ENCODE measurements at places on chromosomes 5 and 9.

GRCh38 chr5:73663860-73664240 lies 37.9 kb downstream of the ARHGEF28 start:
- no peak for DNase-seq

- DNase-seq = no peak
Observed at GRCh38 chr9:95230046-95230445, 87.5 kb downstream of the FANCC start.

DNA sequence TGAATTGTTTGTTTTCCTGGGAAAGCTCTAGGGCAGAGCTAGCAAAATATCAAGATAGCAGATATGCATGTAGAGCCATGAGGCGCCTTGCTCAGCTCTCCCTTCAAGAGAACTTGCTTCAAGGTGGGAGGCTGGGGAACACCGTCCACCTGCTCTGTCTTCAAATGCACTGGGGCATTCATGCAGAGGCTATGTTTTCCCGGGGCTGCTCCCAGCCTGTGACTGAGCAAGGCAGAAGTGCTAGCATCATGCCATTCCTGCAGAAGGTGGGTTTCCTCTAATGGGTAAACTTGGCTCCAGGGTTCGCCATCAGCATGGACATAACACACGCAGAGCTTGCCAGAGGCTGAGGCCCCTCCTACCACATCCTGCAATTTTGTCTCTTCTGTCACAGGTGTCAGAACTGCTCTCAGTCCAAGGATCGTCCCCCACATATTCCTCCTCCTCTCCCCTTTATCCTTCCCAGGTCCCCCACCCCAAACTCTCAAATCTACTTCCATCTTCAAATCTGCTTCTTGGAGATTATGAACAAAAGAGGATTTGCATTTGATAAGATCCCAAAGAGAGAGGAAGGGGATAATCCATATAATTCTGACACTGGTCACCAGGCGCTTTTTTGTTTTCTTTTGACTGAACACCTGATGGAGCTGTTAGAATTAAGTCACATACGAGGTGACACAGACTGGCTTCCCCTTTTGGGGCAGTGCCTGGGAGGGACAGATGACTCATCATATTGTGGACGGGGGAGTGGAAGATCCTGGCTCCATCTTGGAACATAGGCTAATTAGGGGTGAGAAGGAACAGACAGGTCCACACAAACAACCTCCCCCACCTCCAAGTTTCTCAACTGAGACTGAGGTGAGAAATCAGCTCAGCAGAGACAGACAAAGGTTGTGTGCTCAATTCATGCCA lies 85.0 kb upstream of the TAF11L2 start:
- no peak for DNase-seq

DNA sequence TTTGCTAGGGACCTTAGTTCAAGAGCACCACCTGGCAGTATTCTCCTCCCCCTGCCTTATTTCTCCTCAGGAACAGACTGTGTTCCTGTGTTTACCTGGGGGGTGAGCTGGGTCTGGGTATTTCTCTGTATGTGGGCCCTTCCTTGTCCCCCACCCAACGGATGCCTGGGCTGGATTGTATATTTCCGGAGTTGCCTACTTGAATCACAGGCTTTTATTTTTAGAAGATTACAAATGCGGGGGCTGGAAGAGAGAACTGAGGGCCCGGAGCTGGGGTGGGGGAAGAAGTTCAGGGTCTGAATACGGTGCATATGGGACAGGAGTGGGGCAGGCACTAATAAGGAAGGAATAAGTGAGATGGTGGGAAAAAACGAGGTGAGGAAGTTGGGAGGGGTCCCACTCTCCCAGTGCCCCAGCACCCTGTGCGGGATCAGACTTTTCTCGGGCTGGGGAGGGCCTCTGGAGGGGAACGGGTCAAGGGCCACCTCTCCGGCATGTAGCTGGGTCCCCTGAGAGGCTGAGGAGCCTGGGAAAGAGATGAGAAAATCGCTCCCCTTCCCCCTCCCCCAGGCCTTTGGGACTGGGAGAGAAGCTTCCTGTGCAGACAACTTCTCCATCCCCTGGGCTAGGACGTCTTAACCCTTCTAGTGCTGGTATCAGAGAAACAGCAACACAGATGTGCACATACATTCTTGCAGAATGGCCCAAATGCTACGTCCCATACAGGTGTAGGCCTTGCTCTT lies 42.1 kb downstream of the PCDH1 start:
- no peak for DNase-seq

GRCh38 chr9:643966-644365 lies 197.5 kb upstream of the DMRT1 start:
- no peak for DNase-seq

- DNase-seq = no peak
Observed at GRCh38 chr5:154940375-154940771, 500 bp upstream of the MRPL22 start.

- no peak for DNase-seq
Observed at GRCh38 chr5:80194468-80194867, 61.4 kb downstream of the SERINC5 start.

GRCh38 chr5:63877961-63878360 lies 84.3 kb downstream of the HTR1A start:
- DNase-seq = no peak

GRCh38 chr9:74357577-74357976 lies 139.6 kb upstream of the RORB start:
- DNase-seq = no peak

DNA sequence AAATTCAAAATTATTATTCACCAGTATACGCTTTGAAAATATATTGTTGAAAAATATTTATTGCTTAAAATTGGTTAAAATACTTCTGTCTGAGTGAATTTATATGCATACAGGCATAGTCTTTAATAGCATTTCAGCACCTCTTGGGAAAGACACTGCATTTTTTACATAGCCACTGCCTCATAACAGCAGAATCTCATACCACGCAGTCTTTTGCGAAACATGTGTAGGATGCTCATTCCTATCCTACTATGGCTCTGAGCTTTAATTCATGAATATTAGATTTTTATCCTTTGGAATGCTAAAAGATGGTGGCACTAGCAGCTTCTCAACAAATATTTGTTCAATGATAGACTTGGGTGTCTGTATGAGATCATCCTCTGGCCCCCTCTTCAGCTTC lies 94.0 kb upstream of the SH3GL2 start:
- DNase-seq = no peak

GRCh38 chr5:57804007-57804444 lies 321.4 kb upstream of the ACTBL2 start:
- DNase-seq = no peak

DNA sequence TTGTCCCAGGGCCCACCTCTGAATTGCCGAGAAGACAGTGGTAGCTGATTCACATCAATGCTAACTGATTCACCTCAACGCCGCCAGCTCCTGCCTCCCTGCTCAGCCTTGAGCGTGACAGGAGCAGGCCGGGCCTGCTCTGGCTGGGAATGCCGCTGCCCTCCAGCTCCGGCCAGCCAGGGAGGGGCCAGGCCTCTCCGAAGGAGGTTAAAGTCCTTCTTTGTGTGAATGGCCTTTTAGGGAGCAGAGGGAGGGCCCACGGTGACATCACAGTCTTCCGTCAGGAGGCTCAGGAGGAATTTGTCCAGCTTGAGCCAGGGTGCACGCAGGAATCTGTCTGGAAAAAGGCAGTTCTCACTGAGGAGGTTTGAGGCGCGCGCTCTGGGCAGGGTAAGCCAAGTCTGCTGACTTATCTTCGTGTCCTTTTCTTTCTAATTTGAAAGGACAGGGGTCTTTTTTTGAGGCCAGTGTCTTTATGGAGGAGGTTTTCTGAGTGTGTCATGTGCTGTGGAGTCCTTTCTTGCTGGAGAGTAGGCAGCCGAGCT lies 82.7 kb downstream of the C9orf152 start:
- no peak for DNase-seq

DNA sequence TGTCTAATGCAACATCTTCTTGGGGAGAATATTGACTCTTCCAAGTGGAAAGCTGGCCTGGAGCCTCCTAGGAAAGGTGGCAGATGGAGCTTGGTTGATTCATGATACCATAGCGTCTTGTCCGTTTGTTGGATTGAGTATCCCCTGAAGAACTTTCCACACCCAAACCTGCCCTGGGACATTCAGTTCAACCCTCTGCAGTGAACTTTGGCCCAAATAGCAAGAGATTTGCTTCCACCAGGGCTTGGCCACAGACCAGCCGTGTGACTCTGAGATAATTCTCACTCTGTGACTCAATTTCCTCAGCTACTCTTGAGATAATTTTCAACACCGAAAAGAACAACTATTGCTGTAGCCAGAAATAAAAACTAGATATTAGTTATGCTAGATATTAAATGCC lies 108.0 kb upstream of the RAD23B start:
- no peak for DNase-seq

- DNase-seq = no peak
Observed at GRCh38 chr9:120538339-120538738, 41.6 kb downstream of the CDK5RAP2 start.

GRCh38 chr5:159021901-159022556 lies 77.7 kb downstream of the EBF1 start:
- no peak for DNase-seq

DNA sequence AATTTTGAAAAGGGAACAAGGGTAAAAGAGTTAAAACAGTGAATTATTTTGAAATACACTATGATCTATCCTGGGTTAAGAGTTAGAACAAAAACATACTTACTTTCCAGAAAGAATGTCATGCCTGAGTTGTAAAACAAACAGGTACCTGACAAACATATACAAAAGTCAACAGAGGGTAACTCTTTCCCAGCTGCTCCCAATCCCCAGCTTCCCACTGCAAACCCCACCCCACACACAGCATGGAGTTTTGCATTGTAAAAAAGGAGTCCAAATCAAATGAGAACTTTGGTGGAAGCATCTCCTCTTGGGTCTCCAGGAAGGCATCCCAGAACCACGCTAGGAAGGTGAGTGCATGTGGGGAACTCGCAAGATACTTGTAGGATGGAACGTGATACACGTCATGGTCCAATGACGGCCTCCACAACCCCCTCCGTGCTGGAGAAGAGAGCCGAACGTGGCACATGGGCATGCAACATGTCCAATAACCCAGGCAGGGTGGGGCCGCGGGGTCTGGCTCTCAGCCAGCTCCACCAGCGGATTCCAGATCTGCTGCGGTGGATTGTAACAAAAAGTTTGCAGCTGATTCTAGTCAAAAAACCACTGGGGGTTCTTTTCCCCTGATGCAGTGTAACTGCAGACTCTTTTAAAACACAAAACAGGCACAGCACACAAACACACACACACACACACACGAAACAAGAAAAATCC lies 55.8 kb downstream of the EPB41L4B start:
- no peak for DNase-seq

GRCh38 chr5:94043311-94043710 lies 301.9 kb upstream of the POU5F2 start:
- no peak for DNase-seq

- no peak for DNase-seq
Observed at GRCh38 chr5:1159774-1160406, 41.5 kb upstream of the SLC6A19 start.

GRCh38 chr5:683551-684481 lies 9.3 kb downstream of the TPPP start:
- no peak for DNase-seq

- DNase-seq = no peak
Observed at GRCh38 chr5:101539315-101539714, 636.2 kb upstream of the ST8SIA4 start.

GRCh38 chr9:132820169-132820944 lies 57.7 kb downstream of the AK8 start:
- DNase-seq = no peak

DNA sequence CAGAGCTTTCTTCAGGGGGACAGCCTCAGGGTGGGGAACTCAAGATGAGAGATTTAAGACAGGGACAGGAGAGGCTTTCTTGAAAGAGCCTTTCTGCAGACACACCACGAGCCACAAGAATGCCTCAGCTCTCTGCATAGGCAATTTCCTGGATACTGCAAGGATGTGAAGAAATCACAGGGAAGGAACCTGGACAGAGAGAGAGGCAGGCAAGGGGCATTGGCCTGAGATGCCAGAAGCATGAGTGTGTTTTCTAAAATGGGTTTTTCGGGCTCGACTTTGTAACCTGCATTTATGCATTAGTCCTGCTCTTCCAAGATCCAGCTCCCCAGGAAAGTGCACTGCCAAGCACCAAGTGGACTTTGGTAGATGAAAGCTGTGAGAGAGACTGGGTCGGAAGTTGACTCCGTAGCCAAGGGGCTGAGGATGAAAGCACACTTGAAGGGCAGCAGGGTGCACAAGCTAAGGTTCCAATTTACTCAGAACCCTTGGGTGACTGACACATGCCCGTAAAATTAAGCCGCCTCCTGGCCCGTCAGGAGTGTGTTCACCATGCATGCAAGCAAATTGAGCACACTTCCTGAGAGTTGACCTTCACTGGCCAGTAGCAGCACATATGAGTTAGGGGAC lies 90.9 kb downstream of the CFAP90 start:
- no peak for DNase-seq

DNA sequence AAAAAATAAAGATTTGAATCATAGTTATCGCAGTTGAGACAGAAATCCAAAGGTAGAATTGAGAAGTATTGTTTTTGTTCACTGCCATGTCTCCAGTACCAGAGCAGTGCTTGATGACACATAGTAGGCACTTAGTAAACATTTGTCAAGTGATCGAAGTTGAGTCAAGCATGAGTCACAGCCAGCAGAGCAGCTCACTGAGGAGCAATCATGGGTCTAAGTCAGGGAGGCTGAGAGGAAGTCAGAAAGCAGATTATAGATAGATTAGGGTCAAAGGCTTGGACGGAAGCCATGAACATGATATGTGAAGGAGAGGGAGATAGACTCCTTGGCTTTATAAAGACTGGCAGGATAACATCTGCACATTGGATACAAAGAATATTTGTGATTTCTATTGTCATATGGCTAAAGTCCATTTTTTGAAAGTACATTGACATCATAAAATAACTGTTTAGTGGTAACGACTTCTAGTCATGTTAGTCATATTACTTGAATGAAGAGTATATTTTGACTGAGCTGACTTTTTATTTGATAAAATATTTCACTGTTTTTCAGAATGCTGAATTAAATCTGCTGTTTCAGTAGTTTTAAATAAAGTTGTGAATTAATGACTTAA lies 168.5 kb downstream of the RAB3C start:
- DNase-seq = peak; percentile 36

- no peak for DNase-seq
Observed at GRCh38 chr9:90772386-90772785, 29.2 kb upstream of the SYK start.

GRCh38 chr9:116300360-116300870 lies 146.8 kb downstream of the PAPPA start:
- no peak for DNase-seq

All from HS-5 (cell line).